ENCODE measurements at places on chromosomes 16 and 17. TPM values are rescaled to one million over a fixed set of nuclear protein-coding genes. Genes with fewer than 3 reads are reported as not detected.

Gene SMPD3
- not detected for total RNA-seq

Gene BRICD5
- 14.4 TPM for total RNA-seq

Gene RRN3
- 41.6 TPM for total RNA-seq

Gene PPP1R9B
- 128 TPM for total RNA-seq

Gene UBTF
- total RNA-seq, result 125 TPM

Gene TNFSF13
- total RNA-seq, result 4.3 TPM

Gene CLEC19A
- total RNA-seq, result not detected

Gene PRKCB
- total RNA-seq, result 72.1 TPM

Gene C16orf96
- total RNA-seq, result 0.55 TPM

Gene CASKIN2
- total RNA-seq, result 4.1 TPM

Gene TAOK2
- 31.1 TPM for total RNA-seq

DNA sequence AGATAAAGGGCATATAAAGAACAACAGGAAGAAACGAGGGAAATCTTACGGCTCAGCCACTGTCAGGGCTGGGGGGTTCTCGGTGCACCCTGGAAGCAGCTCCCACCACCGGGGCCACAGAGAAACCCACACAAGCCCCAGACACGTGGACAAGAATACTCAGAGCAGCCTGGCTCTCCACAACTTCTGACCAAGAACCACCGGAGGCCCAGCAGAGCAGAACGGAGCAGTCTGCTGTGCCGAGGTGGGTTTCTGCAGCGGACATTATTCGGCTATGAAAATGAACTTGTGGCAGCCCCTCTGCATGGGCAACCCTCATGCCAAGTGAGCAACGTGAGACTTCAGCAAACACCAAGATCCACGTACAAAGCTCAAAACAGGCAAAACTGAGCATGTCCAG is 6.8 kb downstream of the DNASE1 start:
- no peaks in the 10 kb centered on the region for H3K27me3 ChIP-seq
- peak overlapping the region; percentile 80 for H3K27ac ChIP-seq
- DNase-seq, result no peak
- H3K4me1 ChIP-seq, result peaks cover 35% of the 10 kb centered on the region

DNA sequence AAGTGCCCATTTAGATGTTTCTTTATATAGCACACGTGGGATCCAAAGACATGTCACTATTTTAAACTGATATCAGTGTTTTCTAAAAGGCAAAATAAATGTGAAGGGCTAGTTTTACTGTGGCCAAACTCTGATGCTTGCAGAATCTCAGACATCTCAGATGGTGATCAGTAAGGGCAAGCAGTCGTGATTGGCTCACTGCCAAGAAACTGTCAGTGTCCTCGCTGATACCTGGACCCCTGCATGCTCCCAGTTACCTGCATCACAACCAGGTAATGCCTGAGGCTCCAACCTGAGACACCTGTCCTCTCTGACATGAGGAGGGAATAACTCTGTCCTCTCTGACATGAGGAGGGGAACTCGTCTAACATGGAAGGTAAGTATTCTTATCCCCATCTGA is 114.0 kb downstream of the SPECC1 start:
- peaks cover 4% of the 10 kb centered on the region for H3K4me1 ChIP-seq
- peaks cover 16% of the 10 kb centered on the region for H3K27me3 ChIP-seq
- no peak overlapping the region for H3K4me3 ChIP-seq
- no peaks in the 10 kb centered on the region for H3K36me3 ChIP-seq

GRCh38 chr17:29063992-29064391 is 21.1 kb downstream of the PIPOX start:
- no peak for DNase-seq
- no peak overlapping the region for H3K4me3 ChIP-seq
- no peaks in the 10 kb centered on the region for H3K27me3 ChIP-seq
- H3K36me3 ChIP-seq, result no peaks in the 10 kb centered on the region
- H3K27ac ChIP-seq, result peak overlapping the region; percentile 26

- no peak overlapping the region for H3K4me3 ChIP-seq
- H3K36me3 ChIP-seq, result peaks cover 8% of the 10 kb centered on the region
- no peaks in the 10 kb centered on the region for H3K27me3 ChIP-seq
- H3K27ac ChIP-seq, result no peak overlapping the region
These were observed 24.9 kb downstream of the MLYCD start for GRCh38 chr16:83923581-83924365.

DNA sequence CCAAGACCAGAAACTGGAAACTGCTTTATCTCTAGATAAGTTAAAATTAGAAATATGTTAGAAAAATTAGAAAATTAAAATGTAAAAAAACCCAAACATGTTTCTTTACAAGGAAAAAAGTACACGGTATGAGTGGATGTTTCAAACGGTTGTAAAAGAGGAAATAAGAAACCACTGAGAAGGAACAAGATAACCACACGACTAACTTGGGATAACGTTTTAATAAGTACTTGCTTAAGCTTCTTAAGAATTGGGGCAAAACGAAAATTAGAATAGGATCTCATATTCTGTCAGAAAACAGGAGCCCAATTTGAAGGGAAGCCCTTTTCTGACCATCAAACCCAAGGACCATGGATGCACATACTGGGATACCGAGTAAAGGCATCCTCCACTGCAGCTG is 31.0 kb downstream of the MBTPS1 start:
- H3K27ac ChIP-seq, result no peak overlapping the region
- no peak overlapping the region for H3K4me3 ChIP-seq
- DNase-seq, result no peak
- H3K4me1 ChIP-seq, result peaks cover 45% of the 10 kb centered on the region
- H3K36me3 ChIP-seq, result peaks cover 12% of the 10 kb centered on the region
- no peaks in the 10 kb centered on the region for H3K27me3 ChIP-seq

DNA sequence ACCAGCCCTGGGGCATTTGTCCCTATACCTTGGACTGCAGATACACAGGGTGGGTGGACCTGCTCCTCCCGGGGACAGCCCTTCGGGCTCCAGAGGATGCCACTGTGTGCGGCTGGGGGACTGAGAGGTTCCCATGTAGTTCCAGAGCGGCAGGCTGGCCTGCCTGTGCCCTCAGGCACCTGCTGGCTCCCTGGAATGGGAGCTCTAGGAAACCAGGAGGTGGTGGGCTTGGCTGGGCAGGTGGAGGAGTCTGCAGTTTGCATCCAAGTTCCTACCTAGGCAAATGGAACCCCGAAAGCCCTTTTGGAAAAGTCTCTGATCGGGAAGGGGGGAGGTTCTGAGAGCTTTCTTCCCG is 982 bp downstream of the DBNDD1 start:
- H3K36me3 ChIP-seq, result peaks cover 5% of the 10 kb centered on the region
- H3K4me3 ChIP-seq, result peak overlapping the region; percentile 76
- DNase-seq, result no peak
- H3K4me1 ChIP-seq, result peaks cover 13% of the 10 kb centered on the region

DNA sequence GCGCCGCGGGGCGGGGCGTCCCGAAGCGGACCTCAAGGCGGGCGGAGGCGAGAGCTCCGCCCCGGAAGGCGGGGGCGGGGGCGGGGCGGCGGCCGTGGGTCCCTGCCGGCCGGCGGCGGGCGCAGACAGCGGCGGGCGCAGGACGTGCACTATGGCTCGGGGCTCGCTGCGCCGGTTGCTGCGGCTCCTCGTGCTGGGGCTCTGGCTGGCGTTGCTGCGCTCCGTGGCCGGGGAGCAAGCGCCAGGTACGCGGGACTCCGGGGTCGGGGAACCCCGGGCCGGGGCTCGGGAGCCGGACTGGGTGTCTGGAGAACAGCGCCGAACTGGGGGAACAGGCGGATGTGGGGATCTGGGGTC is at the start of gene TNFRSF12A:
Gene TNFRSF12A, plus strand, starts transcription at position 122 of the 357 bp plus-strand sequence. Its CDS starts 30 bp downstream, at position 152.
- peak; percentile 84 for DNase-seq
- H3K4me3 ChIP-seq, result peak within 1 kb of the TSS; percentile 85
- H3K27ac ChIP-seq, result peak within 1 kb of the TSS; percentile 40
- peaks cover 65% of the 10 kb centered on the region for H3K4me1 ChIP-seq
- H3K27me3 ChIP-seq, result peaks cover 17% of the 10 kb centered on the region
- H3K36me3 ChIP-seq, result no peaks in the 10 kb centered on the region

GRCh38 chr16:15553313-15554088 is 89.5 kb downstream of the MARF1 start:
- H3K4me1 ChIP-seq, result peaks cover 40% of the 10 kb centered on the region
- H3K4me3 ChIP-seq, result peak overlapping the region; percentile 49
- DNase-seq, result peak; percentile 48
- H3K27ac ChIP-seq, result no peak overlapping the region
- no peaks in the 10 kb centered on the region for H3K27me3 ChIP-seq

GRCh38 chr16:56909527-56909979 is 22.4 kb upstream of the HERPUD1 start:
- H3K27ac ChIP-seq, result no peak overlapping the region
- no peak for DNase-seq
- H3K4me3 ChIP-seq, result no peak overlapping the region
- H3K27me3 ChIP-seq, result peaks cover 5% of the 10 kb centered on the region
- H3K36me3 ChIP-seq, result no peaks in the 10 kb centered on the region

GRCh38 chr16:4882000-4882632 is 34.8 kb downstream of the UBN1 start:
- no peaks in the 10 kb centered on the region for H3K27me3 ChIP-seq
- H3K36me3 ChIP-seq, result peaks cover 5% of the 10 kb centered on the region
- no peak for DNase-seq
- H3K4me3 ChIP-seq, result no peak overlapping the region
- no peak overlapping the region for H3K27ac ChIP-seq

GRCh38 chr16:89485701-89486246 is 4.6 kb downstream of the ANKRD11 start:
- peaks cover 18% of the 10 kb centered on the region for H3K36me3 ChIP-seq
- H3K27me3 ChIP-seq, result no peaks in the 10 kb centered on the region
- no peak for DNase-seq
- peaks cover 81% of the 10 kb centered on the region for H3K4me1 ChIP-seq
- H3K27ac ChIP-seq, result peak overlapping the region; percentile 98

- H3K4me1 ChIP-seq, result no peaks in the 10 kb centered on the region
- no peaks in the 10 kb centered on the region for H3K27me3 ChIP-seq
- H3K36me3 ChIP-seq, result peaks cover 3% of the 10 kb centered on the region
- no peak for DNase-seq
- H3K4me3 ChIP-seq, result no peak overlapping the region
- H3K27ac ChIP-seq, result no peak overlapping the region
These were observed 930.4 kb upstream of the CDH8 start for GRCh38 chr16:62966626-62967025.

- no peaks in the 10 kb centered on the region for H3K27me3 ChIP-seq
- no peak for DNase-seq
- H3K36me3 ChIP-seq, result no peaks in the 10 kb centered on the region
- H3K4me1 ChIP-seq, result no peaks in the 10 kb centered on the region
These were observed 358.6 kb upstream of the CDH11 start for GRCh38 chr16:65480281-65481091.

GRCh38 chr17:16488186-16488967 is 3.6 kb downstream of the LRRC75A start:
- no peaks in the 10 kb centered on the region for H3K36me3 ChIP-seq
- DNase-seq, result no peak
- H3K4me3 ChIP-seq, result no peak overlapping the region
- no peak overlapping the region for H3K27ac ChIP-seq
- no peaks in the 10 kb centered on the region for H3K27me3 ChIP-seq

- no peak overlapping the region for H3K27ac ChIP-seq
- no peaks in the 10 kb centered on the region for H3K27me3 ChIP-seq
- no peak for DNase-seq
- H3K36me3 ChIP-seq, result peaks cover 5% of the 10 kb centered on the region
These were observed 14.5 kb upstream of the PRKCA start for GRCh38 chr17:66287911-66288310.

DNA sequence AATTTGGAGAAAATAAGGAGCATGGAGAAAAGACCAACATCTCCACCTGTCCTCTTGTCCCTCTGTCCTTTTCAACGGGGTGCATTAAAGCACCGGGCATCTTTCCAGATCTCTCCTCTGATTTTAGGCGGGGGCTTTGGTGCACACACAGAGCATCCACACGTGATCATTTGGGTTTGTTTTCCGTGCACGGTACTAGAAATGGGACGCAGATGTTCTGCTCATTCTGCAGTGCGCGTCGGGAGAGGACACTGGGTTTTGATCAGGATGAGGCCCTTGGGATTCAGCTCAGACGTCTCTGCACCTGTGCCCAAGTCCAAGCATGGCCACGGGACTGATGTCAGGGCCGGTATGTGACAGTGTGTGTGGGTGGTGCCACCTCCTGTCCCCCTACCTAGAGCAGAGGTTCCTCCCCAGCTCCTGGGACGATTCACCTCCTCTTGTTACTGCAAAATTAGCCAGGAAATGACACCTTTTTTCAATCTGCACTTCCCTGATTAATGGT is 31.9 kb downstream of the PDIA2 start:
- H3K27ac ChIP-seq, result no peak overlapping the region
- peaks cover 22% of the 10 kb centered on the region for H3K4me1 ChIP-seq
- H3K4me3 ChIP-seq, result no peak overlapping the region
- no peak for DNase-seq

GRCh38 chr17:44636562-44636961 is 19.7 kb upstream of the MEIOC start:
- no peaks in the 10 kb centered on the region for H3K4me1 ChIP-seq
- H3K36me3 ChIP-seq, result no peaks in the 10 kb centered on the region
- no peak for DNase-seq

- DNase-seq, result no peak
- no peaks in the 10 kb centered on the region for H3K27me3 ChIP-seq
- no peak overlapping the region for H3K27ac ChIP-seq
- H3K4me1 ChIP-seq, result peaks cover 4% of the 10 kb centered on the region
- H3K36me3 ChIP-seq, result no peaks in the 10 kb centered on the region
- no peak overlapping the region for H3K4me3 ChIP-seq
These were observed 5.0 kb upstream of the CETP start for GRCh38 chr16:56956756-56957155.

DNA sequence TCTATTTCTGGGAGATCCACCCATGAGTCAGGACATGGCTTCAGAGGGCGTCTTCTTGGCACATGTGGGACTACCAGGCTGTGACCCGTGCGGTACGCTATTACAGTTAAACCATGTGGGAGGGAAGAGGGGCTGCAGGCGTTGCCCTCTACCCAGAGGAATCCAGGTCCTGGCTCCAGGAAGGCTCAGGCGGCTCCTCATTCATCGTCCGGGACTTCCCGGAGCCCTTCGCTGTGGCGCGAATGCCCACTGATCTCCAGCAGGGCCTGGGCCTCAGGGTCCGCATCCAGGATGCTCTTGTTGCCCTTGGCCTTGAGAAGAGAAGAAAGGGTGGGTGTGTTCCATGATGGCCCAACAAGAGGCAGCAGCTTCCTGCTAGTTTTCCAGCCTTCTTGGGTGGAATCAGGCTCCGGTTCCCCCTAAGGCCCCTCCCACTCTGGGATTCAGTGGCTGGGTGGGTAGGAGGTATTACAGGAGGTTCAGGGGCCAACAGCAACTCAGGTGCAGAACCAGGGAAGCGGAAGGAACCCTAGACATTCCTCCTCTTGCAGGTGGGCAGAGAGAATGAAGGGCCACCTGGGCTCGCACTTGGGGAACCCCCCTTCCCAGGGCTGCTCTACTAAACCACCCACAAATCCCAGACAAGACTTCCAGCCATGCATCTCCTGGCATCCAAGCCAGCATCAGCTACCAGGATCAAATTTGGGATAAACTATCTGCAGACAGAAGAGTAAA is 24.6 kb downstream of the MEAK7 start:
- H3K4me1 ChIP-seq, result peaks cover 9% of the 10 kb centered on the region
- H3K27ac ChIP-seq, result no peak overlapping the region
- no peak for DNase-seq
- H3K36me3 ChIP-seq, result no peaks in the 10 kb centered on the region

- H3K27ac ChIP-seq, result no peak overlapping the region
- no peaks in the 10 kb centered on the region for H3K36me3 ChIP-seq
- peak; percentile 24 for DNase-seq
- peaks cover 36% of the 10 kb centered on the region for H3K4me1 ChIP-seq
- H3K27me3 ChIP-seq, result no peaks in the 10 kb centered on the region
These were observed 40.5 kb downstream of the FTO start for GRCh38 chr16:53744449-53744848.
